Left lobe of liver (tissue), 2 donors: ENCODE measurements at places on chromosomes 2 and 18. TPM values are rescaled to one million over a fixed set of nuclear protein-coding genes. Genes with fewer than 3 reads are reported as not detected.

Gene CBLN2
- not detected for total RNA-seq

Gene CLIP4
- total RNA-seq = 3.8 TPM

Gene STK17B
- 1.5 TPM for total RNA-seq

Gene SERPINB11
- not detected for total RNA-seq

Gene KCNJ3
- total RNA-seq = 0.78 TPM

Gene ZNF638
- total RNA-seq = 61.9 TPM

Gene COLEC12
- 0.08 TPM for total RNA-seq

Gene CTLA4
- 0.13 TPM for total RNA-seq

Gene DLGAP1
- total RNA-seq = 0.48 TPM

Gene RNF138
- total RNA-seq = 12.0 TPM

Gene SOS1
- total RNA-seq = 14.1 TPM

Gene RPRM
- total RNA-seq = not detected

Gene DSG4
- not detected for total RNA-seq

Gene TRIM54
- total RNA-seq = not detected

Gene DIPK1C
- not detected for total RNA-seq

Gene KDM3A
- 12.9 TPM for total RNA-seq

Gene EVA1A
- total RNA-seq = 84.3 TPM

Gene CREG2
- not detected for total RNA-seq

Gene ZNG1B
- total RNA-seq = 11.8 TPM

Gene DNAJC10
- 32.9 TPM for total RNA-seq

Gene LYG1
- 0.65 TPM for total RNA-seq

Gene DLX1
- total RNA-seq = not detected

Gene ASXL3
- 2.6 TPM for total RNA-seq

Gene ADRA2B
- 11.4 TPM for total RNA-seq

Gene PROKR1
- 0.05 TPM for total RNA-seq

Gene ZNF804A
- total RNA-seq = not detected

Gene MTHFD2
- total RNA-seq = 1.7 TPM

Gene GRHL1
- 4.7 TPM for total RNA-seq

Gene UGT1A3
- total RNA-seq = 52.8 TPM

Gene LIMS3
- not detected for total RNA-seq

Gene KYNU
- 38.6 TPM for total RNA-seq

Gene HOXD13
- total RNA-seq = not detected

Gene UBXN2A
- total RNA-seq = 6.1 TPM

Gene ZBTB7C
- total RNA-seq = 1.2 TPM

Gene AQP12A
- not detected for total RNA-seq

Gene IL1R1
- 39.0 TPM for total RNA-seq

Gene HOXD9
- total RNA-seq = not detected

Gene STPG4
- not detected for total RNA-seq

Gene XRCC5
- 101 TPM for total RNA-seq

Gene CHRNA1
- total RNA-seq = not detected

Gene MTCL1
- 2.5 TPM for total RNA-seq

Gene BCL2
- 1.0 TPM for total RNA-seq

Gene RGPD4
- not detected for total RNA-seq

Gene GPR75
- 1.6 TPM for total RNA-seq

Gene NAT8
- 26.3 TPM for total RNA-seq

Gene ZSWIM2
- total RNA-seq = not detected

Gene UGT1A10
- total RNA-seq = 0.45 TPM

Gene CLEC4F
- not detected for total RNA-seq

Gene NTSR2
- not detected for total RNA-seq

Gene RIT2
- not detected for total RNA-seq

Gene HNMT
- total RNA-seq = 46.2 TPM

Gene SLC5A7
- not detected for total RNA-seq

Gene GTF2A1L
- total RNA-seq = not detected

Gene FBXO36
- total RNA-seq = 1.1 TPM
